NCI-H2081 treated with DMSO at 0.1 percent for 48 hours (cell line): ENCODE measurements at places on chromosomes 4 and X.

DNA sequence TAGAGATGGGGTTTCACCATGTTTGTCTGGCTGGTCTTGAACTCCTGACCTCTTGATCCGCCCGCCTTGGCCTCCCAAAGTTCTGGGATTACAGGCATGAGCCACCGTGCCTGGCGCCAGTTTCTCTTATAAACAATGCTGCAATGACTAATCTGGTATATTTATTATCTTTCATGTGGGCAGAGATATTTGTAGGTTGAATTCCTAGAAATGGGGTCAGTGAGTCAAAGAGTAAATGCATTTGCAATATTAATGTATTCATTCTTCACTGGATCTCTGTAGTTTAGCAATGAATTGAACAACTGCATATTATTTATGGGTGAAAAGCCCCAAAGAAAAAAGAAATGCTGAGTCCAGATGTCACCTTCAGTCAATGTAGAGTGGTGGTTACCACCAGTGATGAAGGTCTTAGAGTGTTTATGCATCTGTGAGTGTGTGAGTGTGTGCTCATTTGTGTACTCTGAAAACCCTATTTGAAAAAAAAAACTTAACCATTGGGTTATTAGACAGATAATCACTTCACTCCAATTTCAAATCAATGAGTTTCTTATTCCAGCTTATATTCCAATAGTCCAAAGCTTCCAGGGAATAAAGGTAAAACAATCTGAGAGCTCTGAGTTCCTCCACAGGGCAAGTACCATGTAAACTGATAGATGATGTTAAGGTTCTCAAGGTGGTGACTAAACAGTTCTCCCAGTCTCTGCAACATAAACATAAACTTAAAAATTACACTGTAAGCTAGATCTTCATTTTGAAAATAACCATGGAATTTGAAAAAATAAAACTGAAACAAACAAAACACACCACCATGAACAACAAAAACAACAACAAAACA is 22.6 kb upstream of the CD38 start:
- no peak for DNase-seq

DNA sequence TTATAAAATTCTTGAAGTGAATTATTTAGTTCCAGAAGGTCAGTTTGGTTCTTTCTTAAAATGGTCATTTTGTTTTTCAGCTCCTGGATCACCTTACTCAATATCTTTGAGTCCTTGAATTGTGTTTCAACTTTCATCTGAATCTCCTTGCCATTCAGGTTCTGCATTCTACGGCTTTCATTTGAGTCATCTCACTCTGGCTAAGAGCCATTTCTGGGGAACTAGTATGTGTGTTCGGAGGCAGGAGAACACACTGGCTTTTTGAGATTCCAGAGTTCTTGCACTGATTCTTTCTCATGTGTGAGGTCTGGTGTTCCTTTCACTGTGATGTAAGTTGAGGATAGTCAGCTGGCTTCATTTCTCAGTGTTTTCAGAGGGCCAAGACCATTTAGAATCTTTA is 708.4 kb upstream of the FRG1 start:
- no peak for DNase-seq

GRCh38 chr4:151031831-151032605 is 16.9 kb upstream of the LRBA start:
- DNase-seq: no peak

GRCh38 chr4:67365661-67366245 is 179.6 kb downstream of the CENPC start:
- no peak for DNase-seq

DNA sequence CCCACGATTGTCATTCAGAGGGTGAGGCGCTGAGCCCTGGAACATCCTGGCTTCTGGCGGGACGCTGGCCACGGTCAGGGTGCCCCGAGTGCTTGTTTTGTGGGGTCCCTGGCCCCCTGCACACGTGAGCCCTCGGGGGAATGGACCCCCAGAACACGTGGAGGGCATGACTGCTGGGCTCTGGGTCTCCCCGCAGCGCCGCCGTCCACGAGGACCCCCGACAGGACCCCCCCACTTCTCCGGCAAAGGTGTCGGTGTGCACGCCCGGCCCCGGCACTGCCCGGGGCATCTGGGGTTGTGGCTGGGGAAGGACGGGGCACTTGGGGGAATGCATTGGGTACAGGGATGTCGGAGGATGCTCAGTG is 13.9 kb upstream of the GTPBP6 start:
- no peak for DNase-seq

- DNase-seq: no peak
Measured at GRCh38 chrX:40501164-40501855, 79.5 kb upstream of the ATP6AP2 start.

DNA sequence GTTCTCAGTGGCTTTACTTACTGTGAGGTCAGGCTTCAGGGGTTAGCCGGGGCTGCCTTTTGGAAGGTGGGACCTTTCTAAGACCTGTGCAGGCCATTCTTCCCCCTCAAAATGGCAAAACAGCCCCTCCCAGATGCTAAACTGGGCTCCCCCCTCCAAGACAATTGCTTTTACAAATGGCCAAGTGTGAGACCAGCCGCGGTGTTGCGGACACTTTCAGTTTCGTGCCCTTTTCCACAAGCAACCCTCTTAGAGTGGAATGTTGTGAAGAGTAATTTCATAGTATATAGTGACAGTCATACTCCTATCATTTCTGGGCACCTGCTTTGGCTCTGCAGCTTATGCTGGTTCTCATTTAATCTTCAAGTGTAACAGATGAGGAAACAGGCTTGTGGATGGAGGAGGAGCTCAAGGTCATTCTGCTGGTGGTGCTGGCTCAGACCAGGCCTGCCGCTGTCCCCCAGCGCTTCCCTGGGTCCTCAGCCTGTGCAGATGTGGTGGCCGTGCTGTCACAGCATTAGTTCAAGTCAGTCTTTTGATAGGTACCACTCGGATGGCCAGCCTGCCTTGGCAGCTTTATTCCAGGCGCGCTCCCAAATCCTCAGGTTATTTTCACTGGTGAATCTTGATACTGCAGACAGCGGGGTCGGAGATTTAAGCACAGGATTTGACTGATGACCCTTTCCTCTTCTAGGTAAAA is 55.0 kb upstream of the TADA2B start:
- DNase-seq: no peak

DNA sequence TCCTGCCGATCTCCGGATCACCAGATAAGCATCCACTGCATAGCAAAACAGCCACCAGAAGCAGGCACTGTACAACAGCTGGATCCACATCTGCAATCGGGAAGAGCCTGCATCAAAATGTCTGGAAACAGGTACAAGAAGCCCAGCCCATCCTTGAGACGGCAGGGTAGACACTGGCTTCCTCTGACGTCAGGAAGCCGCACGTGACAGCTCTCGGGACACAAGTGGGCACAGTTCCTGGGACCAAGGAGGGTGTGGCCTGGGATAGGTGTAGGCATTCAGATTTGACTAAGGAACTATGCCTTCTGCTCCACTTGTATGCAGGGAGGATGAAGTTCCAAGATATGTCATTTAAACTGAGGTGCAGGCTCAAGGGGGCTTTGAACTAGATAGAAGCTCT is 6.3 kb downstream of the GPR143 start:
- no peak for DNase-seq

DNA sequence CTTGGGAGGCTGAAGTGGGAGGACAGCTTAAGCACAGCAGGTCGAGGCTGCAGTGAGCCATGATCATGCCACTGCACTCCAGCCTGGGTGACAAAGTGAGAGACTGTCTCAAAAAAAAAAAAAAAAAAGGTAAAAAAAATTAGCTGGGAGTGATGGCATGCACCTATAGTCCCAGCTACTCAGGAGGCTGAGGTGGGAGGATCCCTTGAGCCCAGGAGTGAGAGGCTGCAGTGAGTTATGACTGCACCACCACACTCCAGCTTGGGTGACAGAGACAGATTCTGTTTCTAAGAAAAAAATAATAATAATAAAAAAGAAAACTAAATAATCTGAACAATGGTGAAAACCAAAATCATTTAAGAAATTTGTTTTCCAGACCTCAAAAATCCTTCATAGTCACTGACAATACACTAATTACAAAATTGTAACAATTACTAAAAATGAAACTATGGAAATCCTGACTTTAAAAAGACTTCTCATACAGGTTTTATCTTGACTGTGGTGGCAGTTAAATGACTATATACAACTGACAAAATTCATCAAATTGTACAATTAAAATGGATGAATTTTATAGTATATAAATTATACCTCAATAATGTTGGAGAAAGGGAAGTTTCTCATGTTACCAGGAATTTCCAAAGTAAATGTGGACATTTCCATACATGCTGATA is 31.3 kb downstream of the PHF8 start:
- DNase-seq: no peak

DNA sequence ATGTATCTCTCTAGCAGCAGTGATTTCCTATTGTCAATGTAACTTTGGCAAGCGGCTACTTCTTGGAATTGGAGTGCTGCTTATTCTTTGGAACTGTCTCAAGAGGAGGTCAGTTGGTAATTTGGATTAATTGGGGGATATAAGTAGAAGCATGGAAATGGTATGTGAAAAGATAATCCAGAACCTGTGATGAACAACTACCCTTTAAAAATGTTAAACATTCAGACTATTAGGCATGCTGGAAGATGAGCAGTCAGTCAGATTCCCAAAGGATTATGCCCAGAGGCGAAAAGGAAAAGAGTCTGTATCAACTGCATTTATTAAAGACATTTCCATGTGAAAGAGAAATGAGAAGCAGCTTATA is 62.5 kb downstream of the SEC24D start:
- DNase-seq: no peak

- DNase-seq: no peak
Measured at GRCh38 chr4:8152090-8152864, 6.3 kb downstream of the ABLIM2 start.

DNA sequence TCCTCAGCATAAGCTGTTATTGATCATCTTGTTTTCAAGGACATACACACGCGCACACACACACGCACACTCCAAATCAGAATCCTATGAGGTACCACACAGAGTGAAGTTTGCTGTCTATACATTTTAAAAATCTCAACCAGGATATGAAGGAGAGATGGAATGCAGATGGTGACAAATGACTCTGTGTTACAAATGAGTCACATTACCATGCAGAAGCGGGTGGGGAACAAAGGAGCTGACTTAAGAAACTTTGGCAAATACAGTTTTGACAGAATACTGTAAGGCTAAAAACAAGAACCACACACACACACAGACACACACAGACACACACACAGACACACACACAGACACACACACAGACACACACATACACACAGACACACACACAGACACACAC is 81.7 kb downstream of the RELL1 start:
- DNase-seq: no peak

GRCh38 chrX:100356351-100356896 is 53.6 kb downstream of the PCDH19 start:
- no peak for DNase-seq

DNA sequence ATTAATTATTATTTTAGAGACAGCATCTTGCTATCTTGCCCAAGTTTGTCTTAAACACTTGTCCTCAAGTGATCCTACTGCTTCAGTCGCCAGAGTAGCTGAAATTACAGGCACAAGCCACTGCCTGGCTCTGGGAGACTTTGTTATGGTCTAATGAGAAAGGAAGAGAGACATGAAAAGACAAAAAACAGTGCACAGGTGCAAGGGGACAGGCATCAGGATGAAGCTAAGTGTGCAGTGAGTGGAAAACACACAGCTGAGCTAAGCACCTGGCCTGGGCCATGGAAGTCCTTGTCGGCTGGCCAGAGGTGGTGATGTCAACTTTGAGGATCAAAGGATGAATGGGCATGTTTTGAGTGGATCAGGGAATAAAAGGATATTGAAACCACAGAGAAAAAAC is 102.7 kb downstream of the HS3ST1 start:
- no peak for DNase-seq

DNA sequence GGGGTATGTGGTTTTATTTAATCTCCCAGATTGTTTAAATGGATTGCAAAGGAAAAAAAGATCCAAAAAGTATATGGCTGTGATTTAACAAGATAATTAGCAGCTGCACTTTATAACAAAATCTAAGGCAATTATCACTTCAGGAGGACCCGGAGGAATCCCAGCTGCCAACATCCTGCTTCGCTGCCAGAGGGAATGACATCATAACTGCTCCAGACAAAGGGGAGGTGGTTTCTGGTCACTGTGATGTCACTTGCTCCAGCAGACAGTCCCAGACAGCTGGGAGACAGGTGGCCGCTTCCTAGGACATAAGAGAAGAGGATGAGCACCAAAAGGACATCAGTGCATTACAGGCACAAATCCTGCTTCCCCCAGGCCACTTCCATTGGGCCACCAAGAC is 371.0 kb downstream of the BCOR start:
- no peak for DNase-seq

- DNase-seq: no peak
Measured at GRCh38 chr4:121936101-121936500, 15.8 kb downstream of the TRPC3 start.

DNA sequence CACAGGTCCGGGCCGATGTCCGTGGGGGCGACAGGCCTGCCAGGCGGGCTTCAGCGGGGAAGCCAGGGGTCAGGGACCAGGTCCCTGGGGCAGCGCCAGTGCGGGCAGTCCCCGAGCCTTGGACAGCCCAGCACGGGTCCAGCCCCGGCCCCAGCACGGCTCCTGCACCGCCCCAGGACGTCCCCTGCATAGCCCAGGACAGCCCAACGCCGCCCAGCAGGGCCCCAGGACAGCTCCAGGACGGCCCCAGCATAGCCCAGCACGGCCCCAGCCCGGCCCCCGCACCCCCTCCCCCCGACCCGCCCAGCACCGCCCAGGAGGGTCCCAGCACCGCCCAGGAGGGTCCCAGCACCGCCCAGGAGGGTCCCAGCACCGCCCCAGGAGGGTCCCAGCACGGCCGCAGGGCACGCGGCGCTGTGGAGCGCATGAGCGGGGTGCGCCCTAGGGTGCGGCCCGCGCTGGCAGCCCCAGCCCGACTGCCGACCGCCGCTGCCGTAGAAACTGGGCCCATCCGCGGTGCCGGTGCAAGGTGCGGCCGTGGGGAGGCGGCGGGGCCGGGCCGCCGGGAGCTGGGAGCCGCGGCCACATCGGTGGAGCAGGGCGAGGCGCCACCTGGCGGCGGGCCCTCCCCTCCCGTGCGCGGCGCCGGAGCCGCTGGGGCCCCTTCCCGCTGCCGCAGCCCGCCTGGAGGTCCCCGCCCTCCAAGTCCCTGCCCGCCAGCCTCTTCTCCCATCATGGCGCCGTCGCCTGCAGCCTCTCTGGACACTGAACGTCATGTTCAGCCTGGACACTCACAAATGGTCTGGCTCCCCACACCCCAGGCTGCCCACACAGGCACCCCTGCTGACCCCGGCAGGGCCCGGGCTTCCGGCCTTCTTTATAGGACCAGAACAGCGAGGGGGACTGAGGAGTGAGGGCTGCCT is 106.8 kb upstream of the NKX1-1 start:
- no peak for DNase-seq

DNA sequence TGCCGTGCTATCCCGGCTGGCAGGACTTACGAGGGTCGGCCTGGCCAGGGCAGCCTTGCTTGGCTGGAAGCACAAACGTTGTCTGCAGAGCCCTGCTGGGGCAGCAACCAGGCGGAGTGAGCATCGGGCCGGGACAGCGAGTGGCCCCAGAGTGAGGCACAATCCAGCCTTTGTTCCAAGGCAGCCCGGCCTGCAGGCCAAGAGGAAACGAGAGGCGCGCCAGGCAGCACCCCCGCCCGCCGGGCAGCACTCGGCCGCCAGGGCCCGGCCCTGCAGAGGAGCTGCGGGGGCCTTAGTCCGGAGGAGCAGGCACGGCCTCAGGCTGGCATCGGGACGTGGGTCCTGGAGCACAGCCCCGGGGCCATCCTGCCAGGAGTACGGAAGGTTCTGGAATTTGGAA is 24.1 kb downstream of the FGFRL1 start:
- DNase-seq: no peak

GRCh38 chrX:129953334-129953648 is 29.1 kb upstream of the BCORL1 start:
- DNase-seq: no peak

- DNase-seq: peak; percentile 54
Measured at GRCh38 chrX:103464774-103465117, 54.5 kb downstream of the RAB40A start.
